ENCODE measurements at places on chromosomes 12 and 14. TPM values are rescaled to one million over a fixed set of nuclear protein-coding genes. Genes with fewer than 3 reads are reported as not detected.

The PLA2G1B gene
- 3.6 TPM for polyA plus RNA-seq

The KRT7 gene
- 19.3 TPM for polyA plus RNA-seq

DNA sequence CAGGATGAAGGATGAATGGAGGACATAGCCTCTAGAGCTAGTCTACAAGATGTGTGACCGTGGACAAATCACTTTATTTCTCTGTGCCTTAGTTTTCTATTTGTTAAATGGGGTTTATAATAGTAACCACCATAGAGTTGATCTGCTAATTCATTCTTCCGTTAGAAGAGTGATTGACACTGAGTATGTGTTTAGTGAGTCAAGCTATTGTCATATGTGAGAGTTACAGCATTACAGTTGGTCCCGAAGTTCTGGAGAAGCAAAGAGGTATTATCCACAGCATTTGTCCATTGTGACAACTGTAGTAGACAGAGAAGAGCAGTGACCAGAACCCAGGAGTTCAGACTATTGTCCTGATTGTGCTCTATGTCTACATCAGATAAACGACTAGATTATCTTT is 14.1 kb downstream of the FAR2 start:
- no peak overlapping the region for H3K27ac ChIP-seq
- H3K4me1 ChIP-seq: no peaks in the 10 kb centered on the region
- no peak overlapping the region for H3K4me3 ChIP-seq
- H3K36me3 ChIP-seq: no peaks in the 10 kb centered on the region
- H3K27me3 ChIP-seq: no peaks in the 10 kb centered on the region

The CLEC12A gene
- 2.0 TPM for polyA plus RNA-seq

GRCh38 chr12:30440826-30441602 is 254.7 kb downstream of the IPO8 start:
- H3K36me3 ChIP-seq: no peaks in the 10 kb centered on the region
- H3K27ac ChIP-seq: no peak overlapping the region
- H3K4me1 ChIP-seq: peaks cover 5% of the 10 kb centered on the region
- H3K4me3 ChIP-seq: no peak overlapping the region

DNA sequence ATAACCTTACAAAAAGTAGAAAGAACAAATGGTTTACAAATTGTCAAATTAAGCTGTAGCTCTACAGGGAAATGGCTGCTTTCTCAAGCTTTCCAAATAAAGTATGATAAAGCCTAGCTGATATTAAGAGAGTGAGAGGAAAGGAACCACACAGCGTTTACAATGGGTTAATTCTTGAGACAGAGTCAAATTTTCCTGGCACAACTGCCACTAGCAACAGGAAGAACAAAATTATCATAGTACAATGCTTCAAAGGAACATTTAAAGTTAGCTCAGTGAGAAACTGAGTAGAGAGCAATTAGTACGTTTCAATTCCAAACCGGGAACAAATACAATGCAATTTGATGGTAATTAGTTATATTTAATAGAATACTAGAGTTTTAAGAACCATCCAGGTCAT is 116.0 kb downstream of the PPP1R12A start:
- H3K4me1 ChIP-seq: peaks cover 4% of the 10 kb centered on the region
- no peak for DNase-seq
- H3K36me3 ChIP-seq: no peaks in the 10 kb centered on the region
- peak overlapping the region; percentile 64 for H3K27ac ChIP-seq
- no peak overlapping the region for H3K4me3 ChIP-seq

DNA sequence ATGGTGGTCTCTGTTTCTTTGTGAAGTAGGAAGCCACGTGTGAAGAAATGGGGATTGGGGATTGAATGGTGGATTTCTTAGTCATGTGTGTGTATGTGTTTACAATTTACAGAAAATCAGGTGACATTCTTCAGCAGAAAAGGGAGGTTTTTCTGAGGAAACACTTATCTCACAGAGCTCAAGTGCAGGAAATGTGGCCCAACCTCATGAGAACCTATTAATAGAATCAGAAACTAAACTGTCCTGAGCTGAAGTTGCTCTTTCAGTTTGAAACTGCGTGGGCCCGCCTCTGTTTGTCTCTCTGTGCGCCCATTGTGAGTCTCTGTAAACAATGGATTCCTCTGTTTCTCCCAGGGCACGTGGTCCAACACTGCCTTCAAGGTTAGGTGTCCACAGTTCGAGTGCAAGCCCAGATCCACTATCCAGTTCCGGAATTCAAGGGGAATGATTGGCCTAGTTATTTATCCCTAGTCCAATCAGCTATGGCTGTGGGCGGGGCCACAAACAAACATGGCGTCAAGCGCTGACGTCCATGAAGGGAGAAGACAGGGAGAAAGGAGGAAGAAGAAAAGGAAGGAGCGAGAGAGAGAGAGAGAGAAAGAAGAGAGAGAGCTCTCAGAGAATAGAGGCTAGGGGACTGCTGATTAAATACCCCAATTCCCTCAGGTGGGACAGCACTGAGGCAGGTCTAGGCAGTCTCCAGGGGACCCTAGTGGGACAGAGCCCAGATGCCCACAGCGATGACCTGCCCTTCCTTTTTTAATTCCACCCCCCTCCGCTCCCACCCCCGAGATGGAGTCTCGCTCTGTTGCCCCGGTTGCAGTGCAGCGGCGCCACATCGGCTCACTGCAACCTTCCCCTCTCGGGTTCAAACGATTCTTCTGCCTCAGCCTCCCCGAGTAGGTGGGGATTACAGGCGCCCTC is 31.4 kb upstream of the C12orf76 start:
- H3K27me3 ChIP-seq: no peaks in the 10 kb centered on the region
- H3K36me3 ChIP-seq: no peaks in the 10 kb centered on the region
- DNase-seq: peak; percentile 96

DNA sequence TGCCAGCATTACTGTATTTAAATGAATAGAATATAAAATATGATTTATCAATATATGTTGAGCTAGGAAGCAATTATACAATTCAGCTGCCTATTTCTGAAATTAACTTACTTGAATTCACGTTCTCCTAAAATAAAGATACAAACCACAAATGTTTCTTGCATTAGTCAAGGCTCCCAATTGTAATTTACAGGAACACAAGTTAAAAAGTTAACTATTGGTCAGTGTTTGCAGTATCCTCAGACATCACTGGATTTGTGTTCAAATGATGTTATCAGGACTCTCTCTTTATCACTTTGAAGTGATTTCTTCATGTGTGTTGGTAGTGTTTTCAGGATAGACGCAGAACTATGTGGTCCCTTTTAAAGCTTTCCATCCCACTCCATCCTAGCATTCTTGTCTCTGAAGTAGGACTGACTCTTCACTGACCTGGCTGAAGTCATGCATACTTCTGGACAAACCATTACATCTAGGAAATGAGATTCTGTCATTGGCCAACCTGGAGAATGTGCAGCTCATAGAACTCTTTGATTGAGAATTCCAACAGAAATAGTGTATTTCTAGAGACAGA is 156.1 kb downstream of the KICS2 start:
- no peak overlapping the region for H3K27ac ChIP-seq
- no peaks in the 10 kb centered on the region for H3K4me1 ChIP-seq
- H3K27me3 ChIP-seq: no peaks in the 10 kb centered on the region
- DNase-seq: no peak
- H3K36me3 ChIP-seq: no peaks in the 10 kb centered on the region
- H3K4me3 ChIP-seq: no peak overlapping the region

The ZNF605 gene
- polyA plus RNA-seq: 3.2 TPM

- no peaks in the 10 kb centered on the region for H3K27me3 ChIP-seq
- no peaks in the 10 kb centered on the region for H3K36me3 ChIP-seq
- H3K4me1 ChIP-seq: peaks cover 24% of the 10 kb centered on the region
- no peak for DNase-seq
- H3K27ac ChIP-seq: no peak overlapping the region
Measured at GRCh38 chr14:105199093-105199492, 18.0 kb upstream of the NUDT14 start.

- H3K27me3 ChIP-seq: no peaks in the 10 kb centered on the region
- DNase-seq: no peak
- no peak overlapping the region for H3K4me3 ChIP-seq
- no peaks in the 10 kb centered on the region for H3K4me1 ChIP-seq
- no peaks in the 10 kb centered on the region for H3K36me3 ChIP-seq
Measured at GRCh38 chr14:25436288-25436875, 386.4 kb upstream of the STXBP6 start.

- no peak overlapping the region for H3K27ac ChIP-seq
- H3K4me3 ChIP-seq: no peak overlapping the region
- H3K4me1 ChIP-seq: no peaks in the 10 kb centered on the region
- no peak for DNase-seq
- H3K27me3 ChIP-seq: no peaks in the 10 kb centered on the region
- H3K36me3 ChIP-seq: no peaks in the 10 kb centered on the region
Measured at GRCh38 chr12:93005928-93006392, 76.9 kb upstream of the EEA1 start.

- no peaks in the 10 kb centered on the region for H3K4me1 ChIP-seq
- H3K27me3 ChIP-seq: no peaks in the 10 kb centered on the region
- no peak for DNase-seq
Measured at GRCh38 chr14:60977847-60978246, 3.0 kb downstream of the TRMT5 start.

The NGB gene
- polyA plus RNA-seq: 0.76 TPM

DNA sequence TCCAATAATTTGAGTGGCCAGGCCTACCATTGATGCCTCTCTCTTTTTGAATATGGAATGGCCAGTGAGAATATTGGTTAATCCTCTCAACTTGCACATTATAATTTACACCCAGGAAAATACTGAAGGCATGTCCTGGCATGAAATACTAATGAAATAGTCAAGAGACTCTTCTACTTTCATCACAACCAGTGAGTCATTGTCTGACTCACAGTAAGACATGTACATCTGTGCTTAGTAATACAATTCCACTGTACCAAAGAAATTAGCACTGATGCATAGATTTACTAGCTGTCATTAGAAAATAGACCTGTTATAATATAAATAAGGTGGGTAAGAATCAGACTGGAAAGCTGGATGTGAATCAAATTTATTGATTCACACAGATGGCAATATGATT is 31.6 kb downstream of the KCNC2 start:
- no peaks in the 10 kb centered on the region for H3K36me3 ChIP-seq
- no peak for DNase-seq
- H3K27me3 ChIP-seq: no peaks in the 10 kb centered on the region
- H3K4me1 ChIP-seq: no peaks in the 10 kb centered on the region
- H3K27ac ChIP-seq: no peak overlapping the region

DNA sequence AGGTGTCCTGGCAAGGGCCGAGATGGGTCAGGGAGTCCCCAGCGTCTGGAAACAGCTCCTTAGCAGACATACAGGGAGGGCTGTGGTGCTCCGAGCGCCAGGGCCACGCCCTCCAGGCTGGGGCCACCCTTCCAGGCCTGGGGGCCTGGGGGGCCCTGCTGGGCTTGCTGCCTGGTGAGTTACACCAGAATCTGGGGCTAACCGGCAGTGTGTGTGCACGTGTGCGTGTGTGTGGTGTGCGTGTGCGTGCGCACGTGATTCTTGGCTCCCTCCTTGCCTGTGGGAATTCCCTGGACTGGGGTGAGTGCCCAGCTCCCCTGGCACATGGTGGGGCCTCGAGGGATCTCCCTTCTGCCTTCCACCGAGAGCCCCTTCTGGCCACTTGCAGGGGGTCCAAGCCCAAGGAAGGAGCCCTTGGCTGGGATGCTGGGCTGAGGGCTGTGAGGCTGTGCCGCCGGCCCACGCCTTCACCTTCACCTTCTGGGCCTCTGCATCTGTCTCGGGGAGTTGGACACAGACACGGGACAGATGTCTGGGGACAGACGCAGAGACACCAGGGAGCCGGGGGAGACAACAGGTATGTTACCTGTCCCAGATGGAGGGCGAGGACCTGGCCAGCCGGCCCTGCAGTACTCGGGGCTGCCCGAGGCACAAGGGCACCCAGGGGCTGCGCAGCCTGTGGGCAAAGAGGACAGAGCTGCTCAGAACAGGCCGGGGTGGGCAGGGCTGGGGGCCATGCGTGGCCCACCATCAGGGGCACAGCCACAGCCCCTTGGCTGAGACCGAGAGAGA is 37.2 kb downstream of the BEGAIN start:
- no peak overlapping the region for H3K4me3 ChIP-seq
- no peak for DNase-seq
- H3K4me1 ChIP-seq: peaks cover 5% of the 10 kb centered on the region
- H3K27ac ChIP-seq: no peak overlapping the region

DNA sequence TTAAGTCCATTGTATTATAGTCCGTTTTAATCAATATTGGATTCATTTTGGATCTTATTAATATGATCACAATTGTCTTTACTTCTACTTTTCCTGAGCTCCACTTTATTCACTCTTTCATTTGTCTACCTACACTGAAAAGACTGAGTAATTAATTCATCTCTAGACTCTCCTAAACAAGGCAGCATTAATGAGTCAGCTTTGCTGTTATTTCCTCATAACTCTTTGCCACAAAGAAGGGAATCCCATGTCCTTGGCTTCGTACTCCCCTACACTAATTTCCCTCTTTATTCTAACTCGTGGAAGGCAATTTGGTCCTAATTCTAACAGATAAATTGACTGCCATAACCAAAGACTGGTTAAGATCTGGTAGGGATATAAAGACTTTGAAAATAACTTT is 91.9 kb downstream of the ARMH4 start:
- H3K4me3 ChIP-seq: no peak overlapping the region
- DNase-seq: no peak
- H3K27ac ChIP-seq: no peak overlapping the region

The KCNH3 gene
- 4.5 TPM for polyA plus RNA-seq

DNA sequence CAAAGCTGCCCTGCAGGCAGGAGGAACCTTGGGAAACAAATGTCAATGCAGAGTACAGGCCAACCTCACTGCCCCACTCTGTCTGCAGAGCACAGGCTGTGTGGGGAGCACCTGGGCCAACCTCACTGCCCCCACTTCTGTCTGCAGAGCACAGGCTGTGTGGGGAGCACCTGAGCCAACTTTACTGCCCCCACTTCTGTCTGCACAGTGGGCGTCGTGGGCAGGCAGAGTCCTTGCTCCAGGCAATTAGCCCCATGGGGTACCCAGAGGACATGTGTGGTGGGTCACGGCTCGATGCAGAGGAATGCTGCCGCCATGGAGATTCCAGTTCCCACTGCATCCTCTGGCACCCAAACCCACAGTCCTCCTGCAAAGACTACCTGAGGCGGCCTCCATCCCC is 26.2 kb downstream of the BRF1 start:
- no peaks in the 10 kb centered on the region for H3K4me1 ChIP-seq
- no peak for DNase-seq
- H3K27me3 ChIP-seq: no peaks in the 10 kb centered on the region
- no peak overlapping the region for H3K27ac ChIP-seq

The AQP2 gene
- polyA plus RNA-seq: 1.1 TPM

- DNase-seq: peak; percentile 86
- no peaks in the 10 kb centered on the region for H3K36me3 ChIP-seq
- no peaks in the 10 kb centered on the region for H3K4me1 ChIP-seq
- no peak within 1 kb of the TSS for H3K27ac ChIP-seq
- H3K27me3 ChIP-seq: no peaks in the 10 kb centered on the region
- peak within 1 kb of the TSS; percentile 24 for H3K4me3 ChIP-seq
Measured at GRCh38 chr12:130337488-130338303, at the start of gene PIWIL1. TSS of gene PIWIL1 (plus strand) at chr12:130337887. CDS start at chr12:130342592, 4,705 bp downstream.

Data from testis (tissue), 5 donors.